ENCODE measurements at places on chromosomes 2 and 18. TPM values are rescaled to one million over a fixed set of nuclear protein-coding genes. Genes with fewer than 3 reads are reported as not detected.

TACR1 gene
- not detected for total RNA-seq

GRCh38 chr18:70553936-70554260, 265.1 kb downstream of the SOCS6 start:
- no peak for DNase-seq

DNA sequence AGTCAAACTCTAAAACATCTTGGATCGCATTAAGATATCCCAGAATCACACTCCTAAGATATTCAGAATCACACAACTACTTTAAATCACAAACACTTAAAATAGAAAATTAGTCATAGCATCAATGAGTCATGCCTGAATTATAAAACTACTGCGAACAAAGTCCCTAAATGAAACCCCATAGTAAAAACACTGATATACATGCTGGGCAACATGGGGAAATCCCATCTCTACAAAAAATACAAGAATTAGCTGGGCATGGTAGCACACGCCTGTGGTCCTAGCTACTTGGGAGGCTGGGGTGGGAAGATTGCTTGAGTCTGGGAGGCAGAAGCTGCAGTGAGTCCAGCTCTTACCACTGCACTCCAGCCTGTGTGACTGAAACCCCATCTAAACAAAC, 101.7 kb downstream of the COBLL1 start:
- DNase-seq, result no peak

DNA sequence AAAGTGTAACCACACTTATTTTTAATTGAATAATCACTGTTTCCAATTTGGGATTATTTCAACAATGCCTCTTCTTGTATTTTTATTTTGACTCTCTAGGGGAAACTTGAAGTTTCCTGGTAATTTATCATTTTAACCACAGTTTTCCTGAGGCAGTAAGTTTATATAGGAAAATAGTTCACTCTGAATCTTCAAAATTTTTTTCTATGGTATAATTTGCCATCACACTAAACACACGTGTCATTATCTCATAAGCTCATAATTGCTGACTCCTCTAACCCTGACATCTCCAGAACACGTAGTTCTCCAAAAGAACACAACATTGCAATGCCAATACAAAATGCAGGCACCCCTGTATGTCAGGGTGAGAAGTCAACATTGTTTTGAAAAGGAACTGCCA, 102.2 kb upstream of the FZD7 start:
- no peak for DNase-seq

GRCh38 chr2:212314680-212315079, 223.9 kb downstream of the ERBB4 start:
- DNase-seq, result no peak

ETAA1 gene
- total RNA-seq, result 10.8 TPM

DNA sequence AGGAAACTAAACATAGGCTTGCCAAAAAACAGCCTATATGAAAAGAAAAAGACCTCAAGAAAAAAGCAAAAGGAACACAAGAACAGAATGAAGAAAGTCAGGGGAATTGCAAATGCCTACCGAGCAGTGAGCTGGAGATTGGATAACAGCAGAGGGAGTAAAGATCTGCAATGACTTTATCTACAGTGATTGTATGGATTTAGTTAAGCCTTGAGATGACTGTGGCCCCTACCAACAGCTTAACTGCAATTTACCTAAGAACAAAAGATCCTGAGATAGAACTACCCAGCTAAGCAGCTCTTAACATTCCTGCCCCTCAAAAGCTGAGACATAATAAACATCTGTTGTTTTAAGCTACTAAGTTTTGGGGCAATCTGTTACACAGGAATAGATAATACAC, 20.5 kb downstream of the LNPK start:
- no peak for DNase-seq

DPP10 gene
- total RNA-seq, result not detected

- no peak for DNase-seq
Observed at GRCh38 chr2:40147360-40147759, 304.5 kb downstream of the SLC8A1 start.

DNA sequence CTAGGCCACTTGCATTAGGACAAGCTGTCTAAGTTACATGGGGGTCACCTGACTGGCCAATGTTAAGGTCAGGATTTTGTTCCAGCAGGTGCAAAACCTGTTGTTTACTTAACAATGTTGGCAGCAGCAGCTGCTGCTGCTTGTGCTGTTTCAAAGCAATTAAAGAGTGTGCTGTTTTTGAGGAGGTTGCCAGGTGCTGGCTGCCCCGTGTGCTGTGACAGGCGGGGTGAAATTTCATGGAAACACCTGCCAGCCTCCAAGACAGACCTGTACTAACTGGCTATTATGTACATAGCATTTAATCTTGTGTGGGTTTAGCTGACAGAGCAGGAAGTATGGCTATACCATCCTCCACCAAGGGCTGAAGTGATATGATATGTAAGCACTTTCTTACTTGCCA, 224.9 kb downstream of the ASXL3 start:
- DNase-seq, result no peak

GRCh38 chr2:64850642-64851041, 138.6 kb upstream of the SLC1A4 start:
- no peak for DNase-seq

DNA sequence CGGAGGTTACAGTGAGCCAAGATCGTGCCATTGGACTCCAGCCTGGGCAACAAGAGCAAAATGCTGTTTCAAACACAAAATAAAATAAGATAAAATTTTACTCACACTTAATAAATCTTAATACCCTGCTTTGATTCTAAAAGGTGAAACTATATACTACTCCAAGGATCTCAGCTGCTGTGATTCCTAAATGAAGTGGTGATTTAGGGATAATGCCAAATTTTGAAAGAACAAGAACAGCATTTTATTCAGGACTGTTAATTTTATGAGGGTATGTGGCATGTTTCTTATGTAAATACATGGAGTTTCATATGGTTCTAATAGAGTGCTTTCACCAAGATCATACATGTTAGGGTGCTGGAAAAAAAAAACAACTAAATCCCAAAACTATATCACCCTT, 199.7 kb upstream of the PID1 start:
- DNase-seq, result no peak

- DNase-seq, result no peak
Observed at GRCh38 chr2:24838541-24838940, 45.3 kb downstream of the CENPO start.
